ENCODE measurements at places on chromosomes 7 and 10.

- no peak for DNase-seq
These were observed 135.3 kb upstream of the COBL start for GRCh38 chr7:51451751-51452476.

DNA sequence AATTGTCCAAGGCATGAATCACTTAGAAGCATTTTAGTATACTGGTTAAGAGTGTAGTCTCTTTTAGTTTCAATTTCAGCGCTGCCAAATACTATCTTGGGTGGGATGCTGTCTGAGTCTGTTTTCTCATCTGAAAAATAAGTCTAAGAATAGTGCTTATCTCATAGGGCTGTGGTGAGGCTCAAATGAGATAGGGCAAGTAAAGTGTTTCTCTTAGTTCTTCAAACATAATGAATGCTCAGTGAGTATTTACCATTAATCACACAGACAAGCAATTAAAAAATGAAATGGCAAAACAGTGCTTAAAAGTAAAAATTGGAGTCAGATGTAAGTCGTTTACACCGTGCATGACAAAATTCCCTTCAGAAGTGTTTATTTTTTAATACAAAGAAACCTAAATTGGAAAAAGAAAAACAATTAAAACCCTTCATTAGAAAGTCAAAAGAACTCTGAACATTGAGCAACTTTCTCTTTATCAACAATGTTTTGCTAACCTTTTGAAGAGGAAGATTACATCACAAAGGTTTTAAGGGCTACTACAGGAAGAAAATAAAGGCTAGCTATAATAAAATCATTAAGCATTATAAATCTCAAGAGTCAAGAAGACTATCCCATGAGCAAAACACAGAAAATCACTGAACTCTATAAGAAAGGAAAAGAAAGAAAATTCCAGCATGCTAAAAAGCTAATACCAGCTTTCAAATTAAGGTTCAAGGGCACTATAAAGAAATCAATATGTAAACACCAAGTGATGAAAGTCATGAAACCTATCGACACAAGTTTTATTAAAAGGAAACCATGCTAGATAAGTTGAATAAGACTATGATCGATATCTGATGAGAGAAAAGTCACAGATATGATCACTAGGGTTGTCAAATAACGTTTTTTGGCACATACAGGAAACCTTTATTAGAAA is 45.6 kb upstream of the C1GALT1 start:
- no peak for DNase-seq

- no peak for DNase-seq
These were observed 50.7 kb upstream of the HDAC9 start for GRCh38 chr7:18444826-18445225.

DNA sequence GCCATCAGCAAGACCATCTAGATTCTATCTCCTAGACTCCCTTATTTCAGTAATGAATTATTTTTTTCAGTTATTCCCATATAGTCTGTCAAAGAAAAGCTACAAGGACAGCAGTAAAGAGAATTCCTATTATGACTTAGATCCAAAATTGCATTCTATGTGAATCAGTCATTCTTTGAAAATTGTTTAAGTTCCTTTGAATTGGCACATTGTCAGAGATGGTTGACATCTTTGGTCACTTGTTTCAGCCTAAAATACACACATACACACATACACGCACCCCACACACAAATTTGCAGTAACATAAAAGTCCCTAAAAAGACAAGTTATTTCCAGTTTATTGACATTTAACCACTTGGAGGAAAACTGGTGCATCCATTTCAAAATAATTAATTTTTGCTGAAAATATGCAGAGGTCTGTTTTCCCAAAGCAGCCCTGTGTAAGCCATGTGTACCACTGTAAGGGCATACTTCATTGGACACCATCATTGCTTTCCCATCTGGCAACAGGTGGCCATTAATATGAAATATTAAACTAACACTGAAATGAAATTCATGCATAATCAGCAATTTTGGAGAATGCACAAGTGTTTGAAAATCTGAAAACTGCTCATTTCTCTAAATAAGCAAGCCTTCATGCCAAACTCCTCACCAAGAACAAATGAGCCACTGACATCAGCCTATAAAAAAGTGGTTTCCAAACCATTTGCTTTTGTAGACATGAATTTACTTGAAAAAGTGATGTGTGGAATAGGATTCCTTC is 121.7 kb upstream of the COL1A2 start:
- no peak for DNase-seq

- no peak for DNase-seq
These were observed 1.5 kb downstream of the ZC3HAV1L start for GRCh38 chr7:139034336-139034735.

DNA sequence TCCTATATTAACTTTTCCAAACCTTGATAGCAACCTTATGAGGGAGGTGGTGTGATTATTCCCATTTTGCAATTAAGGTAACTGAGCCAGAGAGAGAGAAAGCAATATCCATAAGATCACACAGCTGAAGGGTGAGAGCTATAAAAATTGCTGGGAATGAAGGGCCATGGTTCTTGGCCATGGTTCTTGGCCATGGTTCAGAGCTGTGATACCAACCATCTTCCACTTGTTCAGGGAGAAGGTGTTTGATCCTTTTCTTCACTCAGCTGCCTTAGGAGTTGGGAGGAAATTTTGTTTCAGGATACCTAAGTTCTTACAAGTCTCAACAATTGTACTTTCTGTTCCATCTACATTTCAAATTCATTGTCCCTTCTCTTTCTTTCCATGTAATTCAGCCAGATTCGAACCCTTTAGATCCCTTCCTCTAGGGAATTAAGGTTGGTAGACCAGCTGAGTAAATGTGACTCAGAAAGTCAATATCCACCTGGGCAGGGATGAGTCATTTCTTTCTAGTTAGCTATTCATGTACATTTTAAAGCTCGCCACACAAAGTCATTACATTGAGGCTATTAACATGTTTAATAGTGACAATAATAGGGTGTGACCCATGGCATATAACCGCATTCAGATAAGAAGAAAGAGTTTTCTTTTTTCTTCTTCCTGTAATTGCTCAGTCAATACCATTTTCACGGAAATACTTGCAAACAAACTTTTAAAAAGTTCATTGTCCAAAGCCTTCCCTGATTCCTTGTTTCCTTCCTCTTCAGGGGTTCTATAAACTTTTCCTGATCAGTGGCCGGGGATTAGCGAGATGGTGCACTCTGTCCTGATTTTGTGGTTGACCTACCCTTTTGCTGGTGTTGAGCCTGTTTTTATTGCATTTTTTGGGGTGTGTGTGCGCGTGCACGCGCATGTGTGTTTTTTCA is 143.4 kb downstream of the TCF7L2 start:
- DNase-seq: no peak

- DNase-seq: no peak
These were observed 258.8 kb downstream of the STK31 start for GRCh38 chr7:23968791-23969190.

DNA sequence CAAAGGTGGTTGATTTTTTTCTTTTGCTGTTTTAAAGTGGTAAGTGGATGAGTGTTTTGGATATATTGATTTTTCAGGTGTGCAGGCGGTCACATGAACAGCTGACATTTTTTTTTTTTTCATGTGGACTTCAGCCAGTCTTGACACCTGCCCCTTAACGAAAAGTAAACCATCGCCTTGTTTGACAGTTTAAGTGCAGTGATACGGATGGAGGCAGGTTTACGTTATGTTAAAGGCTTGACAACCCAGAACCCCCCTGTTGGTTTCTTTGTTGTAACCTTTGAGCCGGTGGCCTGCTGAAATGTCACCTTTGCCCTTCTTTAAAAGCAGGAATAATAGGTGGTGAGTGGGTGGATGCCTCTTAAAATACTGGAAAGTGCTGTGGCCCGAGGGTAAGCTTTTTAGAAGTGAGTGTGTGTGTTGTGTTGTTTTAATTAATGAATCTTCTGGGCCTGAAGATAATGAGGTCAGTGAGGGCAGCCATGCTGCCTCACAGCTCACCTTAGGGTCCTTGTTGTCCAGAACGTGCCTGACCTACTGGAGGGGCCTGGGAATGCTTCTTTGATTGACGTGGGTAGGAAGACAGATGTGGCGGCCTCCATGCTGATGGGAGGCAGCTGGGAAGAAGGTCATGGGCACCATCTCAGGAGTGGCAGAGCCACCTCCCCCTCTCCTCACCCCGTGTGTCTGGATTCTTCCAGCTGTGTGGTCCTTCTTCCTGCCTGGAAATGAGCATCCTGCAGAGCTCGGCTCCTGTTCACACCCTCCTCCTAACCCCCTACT is 69.8 kb downstream of the TCF7L2 start:
- no peak for DNase-seq

DNA sequence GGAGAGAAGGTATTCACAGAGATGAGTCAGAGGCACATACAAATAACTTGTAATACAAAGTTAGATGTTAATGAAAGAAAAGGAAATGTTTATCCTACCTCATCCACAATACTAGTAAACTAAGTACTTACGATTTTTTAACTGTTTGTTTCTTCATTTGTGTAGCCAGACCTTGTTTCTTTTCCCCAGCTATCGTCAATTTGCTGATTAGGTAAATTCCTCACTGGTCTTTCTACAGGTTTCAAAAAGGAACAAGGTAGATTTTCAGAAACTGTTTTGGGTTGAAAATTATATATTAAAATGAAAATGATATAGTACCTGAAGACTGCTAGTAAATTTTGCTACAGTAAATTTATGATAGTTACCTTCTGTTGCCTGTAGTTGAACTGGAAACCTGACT is 56.6 kb downstream of the PON1 start:
- DNase-seq: no peak

- DNase-seq: no peak
These were observed 366.2 kb downstream of the PCDH15 start for GRCh38 chr10:54434782-54435181.

DNA sequence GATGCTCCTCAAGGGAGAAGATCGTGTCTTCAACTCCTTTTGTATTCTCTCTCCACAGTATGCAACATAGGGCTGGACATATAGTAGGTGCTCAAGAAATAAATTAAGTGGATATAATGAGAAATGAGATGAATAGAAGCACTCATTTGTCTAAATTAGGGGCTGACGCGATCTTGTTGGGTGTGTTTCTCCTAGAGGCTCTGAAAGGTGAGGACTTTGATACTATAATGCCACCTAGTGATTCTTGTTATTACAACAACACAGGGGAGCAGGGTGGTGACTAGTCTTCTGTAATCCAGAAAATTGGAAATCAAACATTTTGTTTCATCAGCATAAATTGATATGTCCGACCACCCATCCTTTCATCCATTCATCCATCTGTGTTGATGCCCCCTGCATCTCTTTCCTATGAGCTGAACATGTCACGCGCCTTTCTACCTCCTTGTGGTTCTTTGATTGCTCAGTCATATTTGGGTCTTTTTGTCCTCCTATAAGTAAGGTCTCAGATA is 3.5 kb upstream of the CFAP58 start:
- DNase-seq: peak; percentile 28

GRCh38 chr7:116213361-116214130 is 3.2 kb downstream of the TES start:
- no peak for DNase-seq

DNA sequence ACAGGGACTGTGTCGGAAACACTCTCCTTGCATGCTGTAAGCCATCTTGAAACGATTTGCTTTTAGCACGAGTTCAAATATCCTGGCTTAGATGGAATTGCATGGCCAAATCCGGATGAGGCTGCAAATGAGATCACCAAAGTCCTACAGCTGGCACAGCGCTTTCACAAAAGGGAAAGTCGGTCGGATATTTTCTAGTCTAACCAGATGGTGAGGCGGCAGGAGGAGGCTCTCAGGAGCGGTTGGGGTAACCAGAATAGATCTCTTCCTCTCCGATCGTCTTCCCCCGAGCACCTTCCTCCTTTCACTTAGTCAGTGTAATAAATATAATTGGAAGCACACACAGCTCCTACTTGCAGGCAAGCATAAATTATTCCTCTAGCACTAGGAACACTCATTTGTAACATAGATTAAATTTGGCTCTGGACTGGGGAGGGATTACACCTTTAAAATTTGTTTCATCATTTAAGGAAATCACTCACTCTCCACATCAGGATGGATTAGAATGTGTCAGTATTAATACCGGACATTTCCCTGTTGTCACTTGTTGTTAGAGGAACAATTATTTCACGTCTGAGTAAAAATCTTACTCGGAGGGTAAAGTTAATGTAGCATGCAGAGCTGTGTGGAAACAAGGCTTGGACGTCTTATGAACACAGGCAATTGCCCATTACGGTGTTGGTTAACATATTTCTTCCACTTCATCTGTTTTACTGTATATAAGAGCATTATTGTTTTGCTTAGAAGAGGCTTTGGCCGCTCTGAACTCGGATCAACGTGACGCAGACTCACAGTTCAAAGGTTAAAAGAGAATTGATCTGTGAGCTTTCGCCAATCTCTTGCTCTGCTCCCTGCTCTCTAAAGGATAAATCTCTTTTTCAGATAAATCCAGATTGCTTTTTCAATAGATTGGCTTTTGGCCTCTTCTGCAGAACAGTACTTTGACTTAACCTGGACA is 857.9 kb downstream of the TYW1 start:
- no peak for DNase-seq

DNA sequence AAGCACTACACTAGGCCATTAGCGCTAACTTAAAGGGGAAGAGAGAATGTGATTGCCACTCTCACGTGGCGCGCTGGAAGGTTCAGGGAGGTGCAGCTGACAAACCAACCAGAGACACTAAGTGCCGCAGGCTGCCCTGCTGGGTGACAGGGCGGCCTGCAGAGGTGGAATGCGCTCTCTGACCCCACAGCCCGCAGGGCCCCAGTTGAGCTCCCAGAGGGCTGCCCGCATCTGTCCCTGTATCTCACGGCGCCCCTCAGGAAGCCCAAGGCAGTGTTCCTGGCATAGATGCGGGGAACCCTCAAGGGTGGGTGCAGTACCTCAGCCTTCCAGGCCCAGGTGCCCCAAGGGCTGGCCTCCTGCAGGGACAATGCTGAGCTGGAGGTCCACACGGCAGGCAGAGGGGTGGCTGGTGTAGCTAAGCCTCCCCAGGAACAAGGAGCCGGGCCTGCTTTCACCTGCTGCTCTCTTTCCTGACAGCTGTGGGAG is 66.6 kb downstream of the CALML3 start:
- no peak for DNase-seq

DNA sequence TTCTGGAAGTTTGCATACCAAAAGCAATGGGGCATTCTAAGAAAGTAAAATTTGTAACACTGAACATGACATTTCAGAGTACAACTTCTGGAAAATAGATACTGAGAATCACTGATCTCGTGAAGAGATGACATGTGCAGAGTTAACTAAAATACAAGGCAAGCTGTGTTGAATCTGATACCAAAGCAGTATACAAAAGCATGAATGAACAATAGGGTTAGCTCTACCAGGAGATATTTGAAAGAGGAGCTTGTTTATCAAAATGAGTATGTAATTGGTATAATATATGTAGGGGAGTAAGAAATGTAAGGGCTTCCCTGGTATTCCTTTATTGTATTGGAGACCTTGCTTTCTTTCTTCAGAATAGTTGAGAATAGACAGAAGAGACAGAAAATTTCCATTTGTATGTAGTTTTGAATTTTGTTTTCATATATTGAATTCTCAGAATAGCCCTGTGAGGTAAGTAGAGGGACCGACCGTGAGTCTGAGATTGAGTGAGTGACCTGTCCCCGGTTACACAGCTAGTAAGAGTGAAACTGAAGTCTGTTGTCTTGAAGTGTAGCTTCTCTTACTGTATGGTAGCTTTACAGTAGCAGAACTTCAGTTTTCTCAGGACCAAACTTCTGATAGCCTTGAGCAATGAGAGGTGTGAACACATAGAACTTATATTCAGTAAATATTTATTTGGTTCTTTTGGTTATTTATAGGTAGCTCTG is 5.0 kb downstream of the HBP1 start:
- DNase-seq: no peak

- no peak for DNase-seq
These were observed 8.3 kb upstream of the FMC1 start for GRCh38 chr7:139332697-139333359.

All from GF-D8 (cell line).